ENCODE measurements at places on chromosomes 12 and 14.
A peak's percentile ranks its signal among the peaks of the same experiment; 100 is the strongest.

- DNase-seq: no peak
Measured at GRCh38 chr12:77218278-77218677, 152.9 kb upstream of the E2F7 start.

GRCh38 chr14:38910092-38910491, 192.9 kb downstream of the SEC23A start:
- no peak for DNase-seq

DNA sequence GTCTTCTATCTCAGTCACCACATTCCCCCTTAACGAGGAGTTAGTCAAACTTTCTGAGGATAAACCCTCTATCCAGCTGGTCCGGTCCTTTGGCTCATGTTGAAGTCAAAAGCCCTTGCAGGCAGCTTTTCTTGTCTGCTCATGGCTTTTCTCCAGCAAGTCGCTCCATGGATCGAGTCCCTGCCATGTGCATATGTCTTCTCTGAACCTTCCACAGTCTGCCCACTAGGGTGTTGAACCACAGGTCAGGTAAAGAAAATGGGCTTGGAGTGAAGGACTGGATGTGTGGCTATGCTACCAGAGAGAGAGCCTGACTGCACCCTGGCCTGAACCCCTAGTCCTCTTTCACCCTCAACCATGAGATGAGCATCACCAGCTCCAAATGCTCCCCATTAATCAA, 22.8 kb downstream of the C14orf132 start:
- no peak for DNase-seq

GRCh38 chr14:80940146-80940545, 1.4 kb downstream of the CEP128 start:
- no peak for DNase-seq

- no peak for DNase-seq
Measured at GRCh38 chr12:130873106-130873795, 1.4 kb downstream of the RAN start.

- no peak for DNase-seq
Measured at GRCh38 chr14:65243766-65244442, 141.6 kb upstream of the MAX start.

- no peak for DNase-seq
Measured at GRCh38 chr12:29277231-29277630, 103.7 kb downstream of the ERGIC2 start.

DNA sequence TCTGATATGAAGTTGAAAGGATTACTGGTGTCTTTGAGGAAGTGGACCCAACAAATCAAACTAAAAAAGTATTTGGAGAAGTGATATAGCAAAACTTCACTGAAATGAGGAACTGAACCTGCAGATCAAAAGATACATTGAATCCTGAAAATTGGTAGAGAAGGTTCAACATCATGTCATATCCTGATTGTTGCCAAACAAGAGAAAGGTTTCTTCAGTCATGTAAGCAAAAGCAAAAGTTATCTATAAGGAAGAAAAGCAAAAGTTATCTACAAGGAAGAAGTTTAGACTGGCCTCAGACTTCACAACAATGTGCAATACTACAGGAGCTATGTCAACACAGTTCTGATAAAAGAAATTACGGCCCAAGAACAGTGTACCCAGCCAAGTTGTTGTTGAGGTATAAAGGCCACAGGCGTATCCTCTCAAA, 142.7 kb downstream of the RAD51B start:
- no peak for DNase-seq

GRCh38 chr12:102408487-102409297, 71.7 kb downstream of the IGF1 start:
- DNase-seq: no peak

DNA sequence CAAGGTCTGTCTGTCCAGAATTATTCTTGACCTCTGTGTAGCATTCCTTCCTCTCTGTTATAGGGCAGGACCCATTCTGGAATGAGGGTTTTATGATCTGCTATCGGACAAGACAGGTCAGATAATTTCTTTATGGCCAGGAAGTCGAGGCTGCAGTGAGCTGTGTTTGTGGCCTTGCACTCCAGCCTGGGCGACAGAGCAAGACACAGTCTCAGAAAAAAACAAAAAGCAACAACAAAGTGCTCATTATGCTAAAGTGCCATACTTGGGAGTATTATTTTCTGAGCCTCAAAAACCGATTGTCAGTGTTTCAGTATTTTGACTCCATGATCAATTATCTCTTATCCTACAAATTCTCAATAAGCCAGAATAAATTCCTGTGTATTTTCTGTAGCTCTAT, 4.1 kb downstream of the CIPC start:
- DNase-seq: no peak

GRCh38 chr12:67501362-67501761, 147.2 kb upstream of the DYRK2 start:
- peak; percentile 69 for DNase-seq

DNA sequence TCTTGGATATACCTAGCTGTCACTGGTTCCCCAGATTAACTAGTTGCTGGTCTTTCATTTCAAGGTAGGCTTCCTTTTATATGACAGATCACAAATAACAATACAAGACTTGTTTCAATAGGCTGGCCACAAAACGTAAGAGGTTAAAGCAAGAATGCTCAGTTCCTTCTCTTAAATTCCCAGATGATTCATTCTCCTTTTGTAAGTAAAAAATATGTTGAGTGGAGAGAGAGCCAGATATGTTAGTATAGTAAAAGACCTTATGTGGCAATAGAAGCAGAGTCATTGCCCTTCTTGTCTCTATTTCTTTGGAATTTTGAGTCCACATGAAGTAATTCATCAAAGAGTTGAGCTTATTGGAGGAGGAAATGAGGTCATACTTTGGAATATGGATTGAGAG, 939.0 kb upstream of the ATXN7L3B start:
- no peak for DNase-seq

GRCh38 chr14:35715079-35715478, 94.0 kb downstream of the RALGAPA1 start:
- DNase-seq: no peak

DNA sequence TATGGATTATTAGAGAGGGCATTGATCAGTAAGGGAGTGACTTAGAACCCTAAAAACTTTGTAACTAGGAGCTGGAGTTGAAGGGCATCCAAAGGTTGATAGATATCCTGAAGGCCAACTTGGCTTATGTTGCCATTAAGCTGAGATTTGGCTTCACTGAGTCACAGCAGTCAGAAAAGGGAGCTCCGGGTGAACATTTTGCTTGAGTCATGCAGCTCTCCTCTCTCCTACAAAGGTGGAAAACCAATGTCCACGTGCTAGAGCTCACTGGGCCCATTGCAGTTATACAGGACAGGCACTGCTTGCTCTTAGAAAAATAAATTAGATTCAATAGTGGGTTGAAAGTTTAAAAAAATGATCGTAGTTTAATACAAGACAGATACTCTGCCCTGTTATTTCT, 87.3 kb upstream of the LRIG3 start:
- DNase-seq: no peak

- DNase-seq: no peak
Measured at GRCh38 chr12:88781909-88782308, 201.6 kb upstream of the KITLG start.

GRCh38 chr14:65958664-65959562, 527.3 kb upstream of the CCDC196 start:
- DNase-seq: no peak

DNA sequence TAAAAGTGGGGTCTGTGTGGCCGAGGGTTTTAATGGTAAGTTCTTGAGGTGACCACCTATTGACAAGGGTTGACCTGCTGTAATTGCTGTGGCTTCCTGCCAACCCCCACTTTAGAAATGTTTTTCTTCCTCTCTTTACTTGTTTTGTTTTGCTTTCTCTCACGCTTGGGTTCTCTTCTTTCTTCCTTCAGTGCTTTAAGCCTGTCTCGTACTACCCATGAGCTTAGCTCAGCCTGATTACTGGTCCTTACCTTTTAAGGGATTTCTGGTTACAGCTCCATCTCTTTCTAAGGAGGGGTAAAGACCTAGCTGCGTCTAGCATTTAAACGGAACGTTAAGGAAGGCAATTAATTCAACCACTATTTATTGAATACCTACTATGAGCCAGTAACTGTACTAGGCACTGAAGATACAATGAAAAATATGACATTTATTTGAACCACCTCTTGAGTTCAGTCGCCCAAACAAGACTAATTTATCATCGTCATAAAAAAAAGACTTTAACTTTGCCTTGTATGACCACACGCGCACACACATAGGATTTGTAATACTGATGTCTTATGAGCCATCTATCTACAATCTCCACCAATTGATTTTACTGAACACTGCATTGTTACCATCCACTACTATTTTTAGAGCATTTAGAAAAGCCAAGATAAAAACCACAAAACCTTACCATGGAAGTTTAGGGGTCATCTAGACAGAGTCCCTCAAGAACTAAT, 888 bp upstream of the PPP1R12A start:
- no peak for DNase-seq

- no peak for DNase-seq
Measured at GRCh38 chr12:130815028-130815741, 23.9 kb downstream of the STX2 start.

GRCh38 chr12:30936036-30936435, 9.5 kb downstream of the TSPAN11 start:
- no peak for DNase-seq

GRCh38 chr14:34971381-34971780, 11.4 kb upstream of the SRP54 start:
- no peak for DNase-seq

GRCh38 chr14:81169711-81170103, 51.1 kb downstream of the GTF2A1 start:
- no peak for DNase-seq

DNA sequence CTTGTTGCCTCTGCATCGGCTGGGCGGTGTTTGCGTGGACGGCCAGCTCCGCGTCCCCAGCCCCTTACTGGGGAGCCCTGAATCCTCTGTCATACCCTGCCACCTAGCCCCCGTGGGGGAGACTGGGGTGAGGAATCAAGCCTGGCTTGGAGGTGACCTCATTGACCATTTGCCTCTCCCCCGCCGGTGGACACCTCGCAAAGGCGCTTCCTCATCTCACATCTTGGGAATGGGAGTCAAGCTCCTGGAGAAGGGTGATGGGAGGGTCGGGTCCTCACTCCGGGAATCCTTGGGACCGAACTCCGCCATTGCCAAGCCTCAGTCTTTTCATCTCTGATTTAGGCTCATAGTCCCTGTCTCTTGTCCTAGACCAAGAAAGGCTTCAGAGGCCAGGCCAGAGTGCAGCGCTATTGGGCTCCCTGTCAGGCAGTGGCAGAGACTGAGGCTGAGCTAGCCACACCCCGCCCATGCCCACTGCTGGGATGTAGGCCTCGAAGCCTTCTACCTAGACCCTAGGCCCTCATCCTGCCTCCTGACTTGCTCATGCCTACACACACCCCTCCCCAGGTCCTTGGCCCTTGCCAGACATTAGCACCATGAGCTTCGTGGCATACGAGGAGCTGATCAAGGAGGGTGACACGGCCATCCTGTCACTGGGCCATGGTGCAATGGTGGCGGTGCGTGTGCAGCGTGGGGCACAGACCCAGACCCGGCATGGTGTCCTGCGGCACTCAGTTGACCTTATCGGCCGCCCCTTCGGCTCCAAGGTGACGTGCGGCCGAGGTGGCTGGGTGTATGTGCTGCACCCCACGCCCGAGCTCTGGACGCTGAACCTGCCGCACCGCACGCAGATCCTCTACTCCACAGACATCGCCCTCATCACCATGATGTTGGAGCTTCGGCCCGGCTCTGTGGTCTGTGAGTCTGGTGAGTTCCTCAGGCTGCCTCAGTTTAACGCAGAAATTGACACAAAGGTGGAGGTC, 678 bp downstream of the TRMT61A start:
- no peak for DNase-seq

- peak; percentile 35 for DNase-seq
Measured at GRCh38 chr12:69066492-69067373, 133.8 kb upstream of the CPM start.

DNA sequence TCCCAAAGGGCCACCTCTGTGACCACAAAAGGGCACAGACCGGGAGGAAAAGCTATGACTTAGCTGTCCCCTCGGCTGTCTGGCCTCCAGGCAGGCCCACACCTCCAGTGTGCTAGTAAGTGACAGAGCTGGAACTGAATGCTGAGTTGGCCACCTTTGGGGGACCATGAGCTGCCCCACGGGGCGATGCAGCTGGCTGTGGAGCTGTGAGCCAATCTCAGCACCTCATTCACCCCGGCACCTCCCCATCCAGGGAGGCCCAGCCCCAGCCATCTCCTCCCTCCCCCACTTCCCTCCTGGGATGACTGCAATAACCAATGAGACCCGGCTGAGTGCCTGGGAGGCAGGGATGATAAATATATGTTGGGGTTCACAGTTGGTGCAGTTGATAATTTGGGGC, 12.2 kb upstream of the TESC start:
- no peak for DNase-seq

DNA sequence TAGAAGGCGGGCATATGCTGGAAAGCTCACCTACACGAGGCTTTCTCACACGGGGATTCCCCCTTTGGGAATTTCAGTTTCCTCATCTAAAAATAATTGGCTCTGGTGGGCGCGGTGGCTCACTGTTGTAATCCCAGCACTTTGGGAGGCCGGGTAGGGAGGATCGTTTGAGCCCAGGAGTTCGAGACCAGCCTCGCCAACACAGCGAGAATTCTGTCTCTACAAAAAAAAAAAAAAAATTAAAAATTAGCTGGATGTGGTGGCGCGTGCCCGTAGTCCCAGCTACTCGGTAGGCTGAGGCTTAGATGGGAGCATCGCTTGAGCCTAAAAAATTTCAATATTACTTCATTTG, 400 bp upstream of the NDUFA12 start:
- no peak for DNase-seq

- no peak for DNase-seq
Measured at GRCh38 chr14:103501041-103501870, 21.4 kb downstream of the CKB start.

GRCh38 chr12:62839869-62840660, 94.9 kb downstream of the PPM1H start:
- no peak for DNase-seq
